ENCODE measurements at places on chromosomes 3 and 15.

- no peak for DNase-seq
Observed at GRCh38 chr3:33954956-33955355, 156.5 kb downstream of the PDCD6IP start.

DNA sequence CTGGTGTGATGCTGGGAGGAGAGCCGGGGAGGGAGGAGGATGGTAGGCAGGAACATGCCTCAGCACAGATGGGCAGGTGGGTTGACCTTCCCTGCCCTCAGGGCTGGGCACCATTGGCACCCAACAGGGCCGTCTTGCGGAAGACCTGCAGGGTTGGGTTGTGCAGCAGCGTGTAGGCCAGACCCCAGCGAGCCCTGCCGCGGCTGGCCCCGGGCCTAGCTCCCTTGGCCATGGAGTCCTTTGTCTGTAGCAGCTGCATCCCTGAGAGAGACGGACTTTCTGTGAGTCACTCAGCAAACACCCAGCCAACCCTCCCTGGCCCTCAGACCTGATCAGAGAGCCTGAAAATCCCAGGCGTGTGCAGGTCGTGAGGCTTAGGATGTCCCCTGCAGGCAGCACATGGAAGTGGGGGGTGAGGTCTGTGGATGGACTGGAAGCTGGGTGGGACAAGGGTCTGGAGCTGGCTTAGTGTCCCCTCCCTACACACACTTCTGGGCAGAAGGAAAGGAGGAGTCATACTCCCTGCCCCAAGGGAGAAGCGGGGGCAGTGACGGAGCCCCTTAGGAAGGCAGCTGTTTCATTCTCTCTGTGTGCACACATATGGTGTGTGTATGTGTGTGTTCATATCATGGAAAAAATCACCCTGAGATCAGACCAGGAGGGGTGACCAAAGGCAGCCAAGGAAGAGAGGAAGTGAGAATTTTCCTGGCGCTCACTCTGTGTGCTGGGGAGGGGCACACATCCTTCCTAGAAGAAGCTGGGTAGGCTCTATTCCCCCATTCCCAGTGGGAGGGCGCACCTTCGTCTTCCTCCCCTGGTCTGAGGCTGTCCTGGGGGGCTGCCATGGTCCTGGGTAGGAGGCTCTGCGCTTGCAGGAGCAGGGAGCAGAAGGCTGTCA is 6.7 kb downstream of the ISLR start:
- DNase-seq, result no peak

- DNase-seq, result no peak
Observed at GRCh38 chr3:12759693-12760565, 870 bp upstream of the TMEM40 start.

GRCh38 chr15:83193721-83194120 is 13.9 kb downstream of the HDGFL3 start:
- DNase-seq, result no peak

DNA sequence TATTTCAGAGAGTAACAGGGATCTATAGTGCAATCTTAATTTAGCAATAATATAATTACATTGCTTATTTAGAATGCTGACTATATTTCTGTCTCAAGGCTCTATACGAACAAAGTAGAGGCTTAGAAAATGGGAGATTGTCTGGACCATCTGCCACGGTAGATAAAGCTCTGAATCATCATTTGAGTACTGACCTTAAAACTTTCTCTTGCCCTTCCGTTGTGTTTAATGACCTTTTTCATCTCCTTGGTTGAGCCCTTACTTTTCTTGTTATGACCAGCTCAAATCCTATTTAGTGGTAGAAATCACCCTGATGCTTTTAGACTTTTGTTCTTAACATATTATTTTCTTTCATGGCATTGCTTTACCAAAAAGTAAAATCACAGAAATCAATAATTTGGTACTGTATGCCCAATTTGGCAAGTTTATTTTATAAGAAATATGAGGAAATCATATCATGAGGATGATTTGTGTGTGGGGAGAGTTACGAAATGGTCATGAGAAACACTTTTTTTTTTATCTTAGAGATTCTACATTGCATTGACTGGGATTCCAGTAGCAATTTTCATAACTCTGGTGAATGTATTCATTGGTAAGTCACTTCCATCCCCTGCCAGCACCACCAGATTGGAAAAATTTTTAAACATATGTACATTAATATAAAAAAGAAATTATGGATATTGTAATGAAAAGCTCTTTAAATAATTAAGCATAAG is 11.0 kb downstream of the NDUFB5 start:
- no peak for DNase-seq

- DNase-seq, result no peak
Observed at GRCh38 chr15:93001881-93002280, 87.1 kb downstream of the RGMA start.

GRCh38 chr3:104460477-104461406 is 906.0 kb upstream of the ALCAM start:
- DNase-seq, result no peak

DNA sequence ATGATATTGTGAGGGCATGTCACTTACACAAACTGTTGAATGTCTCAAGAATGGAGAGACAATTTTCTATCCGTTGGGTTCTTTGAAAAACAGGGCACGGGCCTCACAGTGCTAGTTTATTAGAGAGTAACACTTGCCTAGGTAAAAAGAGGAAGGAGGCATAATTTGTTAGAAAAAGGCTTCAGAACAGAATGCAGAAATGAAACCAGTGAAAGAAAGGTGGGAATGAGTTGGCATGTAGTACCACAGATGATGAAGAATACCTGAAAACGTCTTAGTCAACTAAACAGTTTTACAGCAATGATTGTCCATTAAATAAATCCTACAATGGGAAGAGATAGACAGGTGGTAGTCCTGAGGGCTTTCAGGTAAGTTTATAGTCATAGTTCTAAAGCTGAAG is 1399.7 kb upstream of the CADM2 start:
- no peak for DNase-seq

- DNase-seq, result no peak
Observed at GRCh38 chr3:23166276-23166675, 36.9 kb upstream of the UBE2E2 start.

DNA sequence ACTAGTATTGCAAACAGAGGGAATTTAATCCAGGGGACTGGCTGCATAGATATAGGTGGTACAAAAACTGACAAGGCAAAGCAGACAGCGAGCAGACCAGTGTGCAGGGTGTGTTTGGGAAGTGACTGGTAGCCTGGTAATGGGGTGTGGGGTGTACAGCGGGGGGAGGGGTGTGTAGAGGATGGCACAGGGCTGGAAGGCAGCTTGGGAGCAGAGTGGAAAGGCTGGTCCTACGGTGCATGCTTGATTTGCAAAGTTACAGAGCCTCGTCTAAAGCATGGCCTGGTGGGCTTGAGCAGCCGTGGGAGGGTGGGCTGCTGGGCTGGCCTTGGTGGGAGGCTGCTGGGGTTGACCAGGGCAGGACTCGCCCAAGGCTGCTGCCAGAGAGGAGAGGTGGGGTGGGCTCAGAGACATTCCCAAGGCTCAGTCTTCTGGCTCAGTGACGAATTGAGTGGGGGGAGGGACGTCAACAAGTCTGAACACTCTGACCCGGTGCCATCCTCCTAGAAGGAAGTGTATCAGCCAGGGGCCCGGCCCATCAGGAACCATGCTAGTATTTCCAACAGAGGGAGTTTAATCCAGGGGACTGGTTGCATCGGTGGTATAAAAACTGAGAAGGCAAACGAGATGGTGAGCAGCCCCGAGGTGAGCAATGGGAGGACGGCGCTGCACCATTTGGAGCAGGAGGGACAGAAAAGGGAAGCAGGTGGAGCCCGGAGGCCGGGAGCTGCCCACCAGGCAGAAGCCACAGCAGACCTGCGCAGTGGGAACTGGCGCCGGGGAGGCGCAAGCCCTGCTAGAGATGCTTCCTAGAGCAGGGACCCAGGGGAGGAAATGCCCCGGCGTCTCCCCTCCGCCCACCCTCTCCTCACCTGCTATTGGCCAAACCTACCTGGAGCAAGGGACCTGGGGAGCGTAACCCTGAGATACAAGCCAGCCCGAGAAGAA is 29.2 kb downstream of the CPN2 start:
- no peak for DNase-seq

- DNase-seq, result no peak
Observed at GRCh38 chr3:3578718-3579117, 220.5 kb upstream of the LRRN1 start.

DNA sequence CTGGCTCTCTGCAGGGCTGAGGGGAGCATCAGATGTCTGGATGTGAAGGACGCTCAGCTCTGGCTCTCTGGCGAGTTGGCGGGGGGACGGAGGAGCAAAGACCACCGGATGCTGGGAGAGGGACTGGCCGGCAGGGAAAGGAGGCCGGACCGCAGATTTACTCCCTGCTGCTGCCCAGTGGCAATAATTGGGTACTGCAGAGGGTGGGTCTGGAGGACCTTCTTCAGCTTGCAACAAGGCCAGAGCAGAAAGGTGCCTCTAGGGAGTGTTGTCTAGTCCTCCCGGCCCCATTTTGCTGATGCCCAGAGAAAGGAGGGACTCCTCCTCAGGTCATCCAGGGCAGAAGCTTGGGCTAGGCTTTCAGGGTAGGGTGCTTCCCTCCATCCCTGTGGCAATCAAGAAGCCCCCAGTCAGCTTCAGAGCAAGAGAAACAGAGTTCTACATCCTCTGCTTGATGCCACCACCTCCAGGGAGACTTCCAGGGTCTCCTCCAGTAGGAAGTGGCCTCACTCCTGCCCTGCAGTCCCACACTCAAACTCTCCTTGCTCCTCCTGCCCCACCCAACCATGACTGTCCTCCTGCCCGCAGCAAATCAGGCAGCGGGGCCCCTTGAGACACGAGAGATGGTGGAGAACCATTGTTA is 20.3 kb upstream of the CSPG4 start:
- DNase-seq, result peak; percentile 88

- peak; percentile 71 for DNase-seq
Observed at GRCh38 chr3:20043825-20044224, 3.6 kb downstream of the KAT2B start.

DNA sequence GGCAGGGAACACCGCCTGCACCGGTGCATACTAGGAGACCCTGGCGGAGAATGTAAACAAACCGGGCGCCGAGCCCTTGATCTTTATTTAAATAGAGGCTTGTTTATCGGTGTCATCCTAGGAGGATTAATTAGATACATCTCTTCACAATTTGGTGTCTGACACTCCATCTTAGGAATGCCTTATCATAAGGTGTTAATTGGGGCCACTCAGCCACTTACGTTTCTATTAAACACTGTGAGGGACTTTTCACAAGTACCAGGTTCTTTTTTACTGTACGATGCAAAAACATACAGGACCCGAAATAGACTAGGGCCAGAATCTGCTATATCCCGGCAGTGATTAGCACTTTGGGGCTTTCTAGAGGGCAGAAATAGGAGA is 8.0 kb downstream of the EOMES start:
- no peak for DNase-seq

DNA sequence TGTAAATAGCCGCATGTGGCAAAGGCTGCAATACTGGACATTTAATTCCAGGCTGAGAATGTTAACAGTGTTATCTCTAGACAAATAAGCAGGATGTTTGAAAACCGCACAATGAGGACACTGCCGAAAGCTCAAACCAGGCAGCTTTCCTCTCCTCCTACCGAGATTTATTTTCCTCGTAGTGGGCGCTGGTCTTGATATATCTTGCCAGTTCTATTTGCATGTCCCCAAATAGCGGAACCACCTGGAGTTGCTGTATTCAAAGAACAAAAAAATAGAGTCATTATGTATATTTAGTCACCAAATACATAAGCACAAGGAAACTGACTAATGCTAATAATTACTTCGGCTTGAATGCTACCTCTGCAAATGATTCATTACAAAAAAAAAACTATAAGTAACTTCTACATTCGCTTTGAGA is 46.5 kb downstream of the CYFIP1 start:
- no peak for DNase-seq

DNA sequence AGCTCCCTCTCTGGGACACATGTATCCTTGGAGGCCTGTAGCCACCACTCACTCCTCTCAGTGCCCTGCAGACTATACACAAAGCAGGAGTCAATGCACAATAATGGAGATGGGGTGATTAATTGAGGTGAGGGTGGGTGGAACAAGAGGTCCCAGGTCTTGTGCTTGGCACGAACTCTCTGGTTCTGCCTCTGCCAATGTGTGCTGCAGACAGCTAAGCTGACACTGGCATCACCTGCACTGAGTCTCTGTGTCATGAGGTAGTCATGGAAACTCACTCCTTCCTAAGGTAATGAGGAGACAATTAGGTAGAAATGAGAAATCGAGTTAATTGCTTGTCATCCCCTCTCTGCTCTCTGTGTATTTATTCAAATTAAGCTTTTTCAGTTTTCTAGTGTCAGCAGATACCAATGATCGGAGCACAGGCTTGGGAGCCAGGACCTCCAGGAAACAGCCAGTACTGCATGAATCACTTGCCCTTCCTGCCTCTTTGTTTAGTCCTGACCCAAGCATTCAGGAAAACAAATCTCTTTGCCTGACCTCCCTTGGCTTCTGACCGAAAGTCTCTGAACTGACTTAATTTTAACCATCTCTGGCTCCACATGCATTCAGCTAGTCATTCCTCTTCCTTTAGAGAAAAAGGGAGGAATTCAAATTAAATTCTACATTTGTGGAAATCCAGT is 56.7 kb downstream of the DRD3 start:
- no peak for DNase-seq

DNA sequence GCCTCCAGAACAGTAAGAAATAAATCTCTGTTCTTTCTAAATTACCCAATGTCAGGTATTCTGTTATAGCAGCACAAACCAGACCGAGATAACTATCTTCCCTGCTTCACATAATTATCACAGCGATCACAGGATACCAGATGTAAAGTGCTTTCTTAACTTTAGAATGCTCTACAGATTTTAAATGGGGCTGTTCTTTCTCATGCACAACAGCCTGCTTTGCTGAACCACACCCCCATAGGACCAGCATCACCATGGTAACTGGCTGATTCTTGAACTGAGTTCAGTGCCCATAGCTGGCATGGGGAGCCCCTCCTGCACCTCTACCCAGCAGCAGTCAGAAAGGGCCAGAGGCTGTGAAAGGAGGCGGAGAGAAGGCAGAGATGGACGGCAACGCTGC is 7.8 kb downstream of the CD80 start:
- no peak for DNase-seq

- no peak for DNase-seq
Observed at GRCh38 chr3:127613406-127613805, 15.2 kb downstream of the MCM2 start.

- DNase-seq, result no peak
Observed at GRCh38 chr3:111761309-111761795, 97.7 kb upstream of the PHLDB2 start.

DNA sequence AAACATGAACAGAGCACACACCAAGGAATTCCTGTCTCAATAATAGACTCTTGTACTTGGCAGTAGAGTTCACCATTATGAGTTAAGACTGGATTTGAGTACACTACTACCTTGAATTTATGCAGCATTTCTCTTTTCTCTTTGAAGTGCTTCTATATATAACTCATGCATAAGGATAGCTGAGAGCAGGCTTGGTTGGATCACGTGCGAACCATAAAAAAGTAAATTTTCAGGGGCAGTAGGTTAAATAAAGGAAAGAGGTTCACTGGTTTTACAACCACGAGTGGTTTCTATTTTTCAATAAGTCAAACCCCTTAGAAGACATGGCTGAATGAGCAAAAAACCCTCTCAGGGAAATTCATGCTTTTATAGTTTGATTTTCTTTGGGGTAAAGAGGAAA is 28.6 kb upstream of the PDZRN3 start:
- no peak for DNase-seq

- peak; percentile 70 for DNase-seq
Observed at GRCh38 chr3:121995161-121996137, 26.6 kb downstream of the ILDR1 start.
